ENCODE measurements at places on chromosomes 11 and 22.

DNA sequence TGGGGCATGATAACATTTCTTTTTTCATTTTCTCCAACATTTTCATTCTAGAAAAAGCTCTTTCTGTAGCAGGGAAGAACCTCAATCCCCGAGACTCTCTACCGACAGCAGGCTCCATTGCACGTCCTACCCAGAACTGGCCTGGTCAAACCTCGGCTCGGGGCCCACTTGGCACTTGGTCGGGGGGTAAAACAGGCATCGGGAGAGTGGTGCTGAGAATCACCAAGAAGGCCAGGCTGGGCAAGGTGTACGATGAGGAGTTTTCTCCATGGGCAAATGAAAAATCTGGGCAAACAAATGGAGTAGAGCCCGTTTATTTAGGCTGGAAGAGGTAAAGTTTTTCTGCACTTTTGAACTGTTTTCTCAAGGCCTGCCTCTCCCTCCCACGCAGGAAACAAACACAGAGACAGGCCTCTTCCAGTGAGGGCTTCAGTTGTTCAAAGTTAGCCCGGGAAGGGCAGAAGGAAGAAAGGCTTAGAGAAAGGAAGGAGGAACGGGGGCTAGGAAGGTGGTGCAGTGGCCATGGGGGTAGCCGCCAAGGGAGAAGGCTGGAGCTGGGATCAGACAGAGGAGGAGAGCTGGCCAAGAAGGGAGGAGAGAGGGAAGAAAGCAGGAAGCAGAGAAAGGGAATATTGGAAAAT is 87.6 kb downstream of the ETS1 start:
- no peak for DNase-seq

DNA sequence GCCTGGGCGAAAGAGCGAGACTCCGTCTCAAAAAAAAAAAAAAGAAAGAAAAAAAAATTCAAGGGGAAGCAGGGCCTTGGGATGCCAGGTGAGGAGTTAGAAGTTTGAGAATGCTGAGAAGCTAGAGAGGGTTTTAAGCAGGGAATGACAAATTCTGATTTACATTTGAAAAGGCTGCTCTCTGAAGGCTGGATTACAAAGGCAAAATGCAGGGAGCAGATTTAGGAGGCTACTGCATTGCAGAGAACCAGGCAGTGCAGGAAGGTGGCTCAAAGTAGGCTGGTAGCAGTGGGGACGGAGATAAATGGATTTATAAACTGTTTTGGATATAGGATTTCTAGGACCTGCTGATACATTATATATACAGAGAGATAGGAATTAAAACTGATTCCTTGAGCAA is 66.6 kb downstream of the KCNC1 start:
- DNase-seq: no peak

GRCh38 chr11:32893343-32894148 is 935 bp downstream of the QSER1 start:
- DNase-seq: peak; percentile 39

DNA sequence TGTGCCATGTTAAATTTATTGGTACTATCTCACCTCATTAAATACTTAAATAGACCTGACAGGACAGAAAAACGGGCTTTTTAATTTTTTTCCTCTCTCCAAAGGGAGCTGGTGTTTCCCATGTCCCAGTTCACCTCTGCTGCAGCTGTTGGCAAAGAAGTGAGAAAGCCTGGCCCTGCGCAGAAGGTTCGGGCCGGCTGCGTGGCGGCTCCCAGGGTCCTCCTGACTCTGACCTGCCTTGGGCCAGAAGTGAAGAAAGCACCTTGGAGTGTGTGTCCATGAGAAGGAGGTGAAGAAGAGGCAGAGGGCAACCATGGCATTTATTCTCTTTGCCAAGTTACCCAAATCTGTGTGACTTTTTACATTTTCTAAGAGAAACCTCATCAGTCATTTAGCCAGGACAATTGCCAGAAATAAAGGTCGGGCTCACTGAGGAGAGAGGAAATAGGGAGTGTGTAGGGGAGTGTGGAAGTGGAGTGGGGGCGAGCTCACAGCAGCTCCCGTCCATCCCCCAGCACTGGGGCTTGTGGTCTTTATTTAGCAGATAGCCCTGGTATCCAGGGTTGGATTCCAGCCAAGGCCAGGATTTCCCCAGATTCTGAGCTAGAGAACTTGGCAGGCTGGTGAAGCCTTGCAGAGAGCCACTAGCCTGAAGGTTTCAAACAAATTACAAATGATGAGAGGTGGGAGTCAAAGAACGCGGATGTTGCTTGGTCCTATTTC is 102.4 kb upstream of the CADM1 start:
- no peak for DNase-seq

GRCh38 chr11:25981998-25982397 is 349.9 kb upstream of the ANO3 start:
- no peak for DNase-seq

GRCh38 chr11:82004537-82005213 is 729.0 kb downstream of the FAM181B start:
- DNase-seq: no peak

DNA sequence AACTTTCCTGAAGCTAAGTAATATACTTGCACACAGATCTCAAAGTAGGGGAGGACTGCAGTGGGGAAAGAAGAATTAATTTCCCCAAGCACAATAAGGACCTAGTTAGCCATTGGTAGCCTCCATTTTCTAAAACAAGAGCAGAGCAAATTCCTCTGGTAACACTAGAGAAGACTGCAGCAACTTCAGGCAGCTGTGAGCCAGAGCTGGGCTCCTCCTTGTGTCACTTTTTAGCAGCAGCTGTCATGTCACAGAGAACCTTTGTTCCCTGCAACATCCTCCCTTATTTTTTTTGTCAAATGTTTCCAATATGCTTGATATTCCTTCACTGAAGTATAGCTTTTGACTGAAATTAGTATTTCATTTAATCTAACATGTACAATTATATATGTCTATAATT is 54.4 kb downstream of the RRAS2 start:
- DNase-seq: no peak

DNA sequence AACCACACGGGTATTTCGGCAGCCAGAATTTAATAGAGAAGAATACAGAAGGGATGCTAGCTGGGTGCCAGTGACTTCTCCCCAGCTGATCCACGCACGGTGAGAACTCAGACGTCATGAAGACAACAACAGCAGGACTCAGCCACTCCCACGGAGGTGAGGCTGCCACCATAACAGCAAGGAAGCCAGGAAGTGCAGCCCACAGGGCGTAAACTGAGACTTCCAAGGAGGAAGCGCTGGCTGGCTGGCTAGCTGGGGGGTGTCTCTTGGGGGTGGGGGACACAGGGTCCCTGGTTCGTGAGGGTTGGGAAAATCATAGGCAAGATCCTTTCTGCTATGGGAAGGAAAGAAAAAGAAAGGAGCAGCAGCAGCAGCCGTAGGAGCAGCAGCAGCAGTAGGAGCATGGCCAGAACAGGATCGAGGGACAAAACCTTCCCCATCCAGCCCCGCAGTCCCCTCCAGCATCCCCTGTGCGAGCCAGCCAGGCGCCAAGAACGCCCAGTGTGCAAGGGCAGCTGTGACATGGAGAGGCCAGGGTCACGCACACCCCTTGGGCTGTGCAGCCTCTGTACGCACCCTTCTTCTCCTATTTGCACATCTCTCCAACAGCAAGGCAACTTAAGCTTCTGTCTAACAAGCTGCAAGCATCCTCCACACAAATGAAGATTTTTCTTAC is 49.6 kb upstream of the SHANK2 start:
- DNase-seq: no peak

DNA sequence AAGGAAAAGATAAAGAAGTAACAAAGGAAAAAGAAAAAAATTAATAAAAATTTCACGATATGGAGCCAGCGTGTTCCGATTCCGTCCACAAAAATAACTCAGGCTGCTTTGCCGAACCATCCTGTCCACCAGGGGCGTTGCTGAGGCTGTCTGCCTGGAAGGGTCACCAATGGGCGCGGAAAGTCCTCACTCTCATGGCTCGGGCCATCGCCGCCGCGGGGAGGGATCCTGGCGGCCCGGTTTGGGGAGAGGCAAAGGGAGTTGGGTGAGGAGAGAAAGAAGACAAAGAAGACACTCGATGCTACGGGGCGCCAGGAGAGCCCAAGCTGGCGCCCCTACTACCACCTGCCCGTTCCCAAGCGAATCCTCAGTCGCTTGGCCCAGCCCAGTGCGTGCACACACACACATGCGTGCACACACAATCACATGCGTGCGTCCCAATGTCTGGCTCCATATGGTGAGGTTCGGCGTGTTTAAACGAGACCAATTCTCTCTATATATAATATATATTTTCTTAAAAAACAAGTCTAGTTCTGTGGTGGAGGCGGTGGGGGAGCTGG is 5.6 kb upstream of the PYGM start:
- DNase-seq: no peak

GRCh38 chr11:88326099-88326498 is 11.4 kb downstream of the CTSC start:
- DNase-seq: no peak

- DNase-seq: peak; percentile 69
Measured at GRCh38 chr11:78138694-78139421, 568 bp downstream of the ALG8 start.

DNA sequence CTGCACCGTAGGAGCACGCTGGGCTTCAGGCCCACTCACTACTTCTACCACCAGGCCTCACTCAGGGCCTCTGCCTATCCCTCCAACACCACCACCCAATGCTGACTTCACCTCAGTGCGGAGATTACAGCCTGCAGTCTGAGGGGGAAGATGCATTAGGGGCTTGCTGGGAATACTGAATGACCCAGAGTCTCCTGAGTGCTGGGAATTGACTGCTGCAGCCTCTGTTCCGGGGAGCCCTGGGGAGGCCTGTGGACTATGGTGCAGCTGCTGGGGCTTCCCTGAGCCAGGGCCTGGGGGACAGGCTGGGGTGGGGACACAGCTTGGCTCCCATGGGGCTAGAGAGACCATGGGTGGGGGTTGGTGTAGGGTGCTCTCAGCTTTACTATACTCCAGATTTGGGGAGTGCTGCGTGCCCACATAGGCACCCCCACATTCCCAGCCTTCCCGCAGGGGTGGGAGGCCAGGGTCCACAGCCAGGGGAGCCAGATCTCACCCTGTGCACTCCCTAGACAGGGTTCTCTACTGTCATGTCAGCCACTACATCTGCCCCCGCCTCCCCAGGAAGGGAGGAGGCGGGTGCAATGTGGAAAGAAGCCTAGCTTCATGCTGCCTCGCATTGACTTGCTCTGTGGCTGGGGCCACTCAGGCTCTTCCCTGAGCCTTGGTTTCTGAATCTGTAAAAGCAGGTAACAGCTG is 44.4 kb downstream of the GDPD5 start:
- no peak for DNase-seq

DNA sequence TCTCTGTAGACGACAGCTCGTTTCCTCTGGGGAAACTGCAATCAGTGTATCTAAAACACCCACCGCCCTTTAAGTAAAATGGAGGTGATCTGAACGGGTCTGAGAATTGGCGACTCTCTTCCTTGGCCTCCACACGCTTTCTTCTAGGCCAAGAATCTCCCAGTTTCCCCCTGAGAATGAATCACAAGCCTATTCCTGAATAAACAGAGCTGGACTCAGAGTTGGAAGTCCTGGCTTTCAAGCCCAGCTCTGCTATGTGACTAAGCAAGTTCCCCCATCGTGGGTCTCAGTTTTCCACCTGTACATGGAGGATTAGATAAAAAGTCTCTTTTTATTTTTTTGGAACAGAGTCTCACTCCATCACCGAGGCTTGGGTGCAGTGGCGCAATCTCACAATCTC is 200.4 kb downstream of the MN1 start:
- DNase-seq: no peak

- no peak for DNase-seq
Measured at GRCh38 chr11:117395476-117395875, 67.8 kb downstream of the CEP164 start.

DNA sequence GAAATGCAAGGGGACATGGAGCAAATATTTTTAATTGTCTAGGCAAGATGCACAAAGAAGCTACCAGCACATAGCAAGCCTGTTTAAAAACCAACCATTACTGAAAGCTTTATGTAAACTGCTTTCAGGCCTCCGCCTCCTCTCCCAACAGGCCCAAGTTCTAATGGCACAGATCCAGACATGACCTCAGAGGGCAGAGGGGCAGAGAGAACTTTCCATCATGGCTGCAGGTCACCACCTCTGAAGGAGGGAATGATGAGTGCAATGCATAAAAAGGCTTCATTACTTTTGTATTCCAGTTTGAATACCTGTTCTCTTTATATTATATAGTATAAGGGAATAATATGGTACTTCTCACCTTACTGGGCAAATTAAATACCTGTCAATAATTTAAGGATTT is 15.2 kb downstream of the DDX17 start:
- no peak for DNase-seq

- DNase-seq: no peak
Measured at GRCh38 chr11:47991266-47991830, 11.0 kb downstream of the PTPRJ start.

DNA sequence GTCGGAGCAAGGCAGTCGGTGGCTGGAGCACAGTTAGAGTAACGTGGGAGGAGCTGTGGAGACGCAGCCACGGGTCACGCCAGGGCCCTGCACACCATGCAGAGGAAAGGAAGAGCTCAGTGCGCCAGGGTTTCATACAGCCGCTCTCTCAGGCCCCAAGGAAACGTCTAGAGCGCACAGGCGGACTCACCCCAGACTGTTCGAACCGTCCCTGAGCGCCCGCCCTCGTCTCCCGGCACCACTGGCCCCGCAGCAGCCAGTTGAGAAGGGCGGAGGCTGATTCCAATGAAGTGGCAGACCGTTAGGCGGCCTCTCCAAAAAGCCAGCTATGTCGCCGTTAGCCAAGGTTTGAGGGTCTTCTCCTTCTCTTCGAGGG is 483 bp upstream of the HYLS1 start:
- DNase-seq: no peak

GRCh38 chr11:46422588-46422987 is 31.0 kb upstream of the CHRM4 start:
- DNase-seq: no peak

GRCh38 chr11:34158661-34159060 is 53.2 kb downstream of the NAT10 start:
- DNase-seq: no peak

GRCh38 chr11:36280531-36280930 is 8.7 kb downstream of the COMMD9 start:
- DNase-seq: no peak

DNA sequence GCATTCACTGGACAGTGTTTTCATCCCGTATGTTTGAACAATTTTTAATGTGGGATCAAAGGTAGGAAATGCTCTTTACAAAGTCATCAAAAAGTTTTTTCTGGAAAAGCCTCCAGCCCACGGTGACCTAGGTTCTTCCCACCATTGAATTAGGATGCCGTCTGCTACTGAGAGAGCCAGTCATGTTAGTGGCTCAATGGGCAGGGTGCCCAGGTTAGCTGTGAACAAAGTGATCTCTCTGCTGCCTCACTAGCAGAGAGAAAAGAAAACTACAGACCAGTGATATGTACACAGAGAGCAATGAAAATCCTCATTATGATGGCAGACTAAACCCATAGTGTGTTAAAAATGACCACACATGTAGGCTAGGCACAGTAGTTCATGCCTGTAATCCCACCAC is 32.4 kb downstream of the KCNQ1 start:
- no peak for DNase-seq

All from CMK (cell line).